ENCODE measurements at places on chromosomes 12 and 14.

- no peak for DNase-seq
These were observed 8.9 kb downstream of the COX14 start for GRCh38 chr12:50120953-50121352.

- no peak for DNase-seq
These were observed 297.7 kb downstream of the SYT1 start for GRCh38 chr12:79162147-79162772.

GRCh38 chr12:7486512-7486911, 17.1 kb downstream of the CD163 start:
- DNase-seq = no peak

GRCh38 chr12:104353012-104353981, 49.8 kb downstream of the EID3 start:
- no peak for DNase-seq

- DNase-seq = no peak
These were observed 63.1 kb downstream of the B4GALNT3 start for GRCh38 chr12:522692-523378.

DNA sequence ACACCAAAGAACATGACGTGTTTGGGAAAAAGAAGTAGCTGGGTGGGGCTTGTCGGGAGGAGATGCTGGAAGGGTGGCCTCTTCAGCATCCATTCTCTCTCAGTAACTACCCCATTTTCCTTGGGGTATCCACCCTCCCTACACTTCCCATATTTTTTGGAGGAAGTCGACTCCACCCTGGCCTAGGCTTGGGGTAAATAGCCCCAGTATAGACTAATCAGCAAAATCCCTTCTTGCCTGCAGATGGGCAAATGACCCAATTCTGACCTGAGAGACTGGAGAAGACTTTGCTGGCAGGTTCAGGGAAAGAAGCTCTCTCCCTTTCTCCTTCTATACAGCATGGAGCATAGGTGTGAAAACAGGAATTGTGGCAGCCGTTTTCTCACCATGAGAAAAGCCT, 28.5 kb upstream of the JDP2 start:
- no peak for DNase-seq

Measured in activated T-cell treated with anti-CD3 and anti-CD28 coated beads for 4 hours (primary cell).